ENCODE measurements at places on chromosomes 12 and 14. TPM values are rescaled to one million over a fixed set of nuclear protein-coding genes. Genes with fewer than 3 reads are reported as not detected.

The CAPZA3 gene
- not detected for total RNA-seq

The ANG gene
- 2.7 TPM for total RNA-seq

The SRRM4 gene
- total RNA-seq = under 0.01 TPM

The SYCP3 gene
- total RNA-seq = 0.27 TPM

The PLEKHG7 gene
- total RNA-seq = not detected

GRCh38 chr14:30854492-30854891 lies 19.9 kb upstream of the COCH start:
- DNase-seq = no peak

GRCh38 chr14:54683882-54684794 lies 117.2 kb downstream of the SAMD4A start:
- DNase-seq = no peak

DNA sequence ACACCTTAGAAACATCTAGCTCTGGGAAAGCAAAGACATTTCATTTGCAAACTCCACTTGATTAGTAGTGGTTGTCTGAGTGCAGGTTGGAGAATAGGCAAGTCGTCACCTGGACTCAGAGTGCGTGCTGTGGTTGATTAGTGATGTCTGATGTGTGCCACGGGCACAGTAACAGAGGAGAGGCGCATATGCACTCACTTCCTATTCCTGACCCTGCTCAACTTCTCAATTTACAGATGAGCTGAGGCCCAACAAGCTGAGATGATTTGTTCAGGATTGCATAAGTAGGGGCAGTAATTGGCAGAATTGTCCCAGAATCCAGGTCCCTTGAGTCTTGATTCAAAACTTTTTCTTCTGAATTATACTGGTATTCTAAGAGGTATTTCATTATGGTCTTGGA lies 44.9 kb downstream of the ADCK1 start:
- DNase-seq = no peak

- DNase-seq = peak; percentile 64
Observed at GRCh38 chr14:91893007-91893406, 25.7 kb upstream of the TC2N start.

GRCh38 chr14:94945615-94946014 lies 175.7 kb upstream of the GSC start:
- DNase-seq = no peak

- no peak for DNase-seq
Observed at GRCh38 chr12:78695749-78696148, 168.8 kb upstream of the SYT1 start.

- DNase-seq = no peak
Observed at GRCh38 chr14:93033084-93033982, 82.4 kb downstream of the ITPK1 start.

GRCh38 chr14:41830714-41831406 lies 224.2 kb downstream of the LRFN5 start:
- no peak for DNase-seq

DNA sequence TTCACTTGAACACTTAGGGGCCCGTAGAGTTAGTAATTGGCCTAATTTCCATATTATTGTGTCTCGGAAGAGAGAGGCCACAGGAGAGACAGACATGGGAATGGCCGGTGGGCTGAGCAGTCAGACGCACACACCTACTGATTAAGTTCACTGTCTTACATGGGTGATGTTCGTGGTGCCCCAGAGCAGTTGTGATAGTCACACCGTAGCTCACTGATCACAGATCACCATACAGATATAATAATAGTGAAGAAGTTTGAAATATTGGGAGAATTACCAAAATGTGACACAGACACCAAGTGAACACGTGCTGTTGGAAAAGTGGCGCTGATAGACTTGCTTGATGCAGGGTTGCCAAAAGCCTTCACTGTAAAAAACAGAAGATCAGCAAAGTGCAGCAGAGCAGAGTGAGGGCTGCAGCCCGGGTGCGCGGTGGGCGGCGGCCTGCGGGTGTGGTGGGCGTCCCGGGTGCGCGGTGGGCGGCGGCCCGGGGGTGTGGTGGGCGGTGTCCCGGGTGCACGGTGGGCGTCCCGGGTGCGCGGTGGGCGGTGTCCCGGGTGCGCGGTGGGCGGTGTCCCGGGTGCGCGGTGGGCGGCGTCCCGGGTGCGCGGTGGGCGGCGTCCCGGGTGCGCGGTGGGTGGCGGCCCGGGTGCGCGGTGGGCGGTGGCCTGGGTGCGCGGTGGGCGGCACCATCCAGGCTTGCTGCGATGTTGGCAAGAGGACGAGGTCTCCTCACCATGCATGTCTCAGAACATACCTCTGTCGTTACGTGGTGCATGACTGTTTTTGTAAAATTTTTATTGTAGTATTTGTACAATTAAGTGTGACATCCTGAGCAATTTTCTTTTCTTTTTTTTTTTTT lies 34.3 kb upstream of the TEX22 start:
- DNase-seq = peak; percentile 37

DNA sequence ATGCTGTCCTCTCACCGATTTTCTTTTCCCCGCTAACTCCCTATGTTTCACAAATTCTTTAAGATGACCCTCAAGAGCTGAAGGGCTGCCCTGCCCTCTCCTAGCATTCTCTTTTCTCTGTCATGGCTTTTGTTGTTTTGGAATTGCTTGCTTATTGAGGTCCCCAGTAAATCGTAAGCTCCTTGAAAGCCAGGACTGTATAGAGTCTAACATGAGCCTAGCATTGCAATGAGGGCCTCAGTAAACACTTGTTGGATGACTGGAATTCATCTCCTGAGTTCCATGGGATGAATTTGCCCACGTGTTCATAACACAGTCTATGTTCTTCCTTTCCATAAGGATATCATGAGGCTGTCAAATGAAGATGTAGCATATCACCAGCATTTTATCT lies 92.2 kb downstream of the APAF1 start:
- no peak for DNase-seq

DNA sequence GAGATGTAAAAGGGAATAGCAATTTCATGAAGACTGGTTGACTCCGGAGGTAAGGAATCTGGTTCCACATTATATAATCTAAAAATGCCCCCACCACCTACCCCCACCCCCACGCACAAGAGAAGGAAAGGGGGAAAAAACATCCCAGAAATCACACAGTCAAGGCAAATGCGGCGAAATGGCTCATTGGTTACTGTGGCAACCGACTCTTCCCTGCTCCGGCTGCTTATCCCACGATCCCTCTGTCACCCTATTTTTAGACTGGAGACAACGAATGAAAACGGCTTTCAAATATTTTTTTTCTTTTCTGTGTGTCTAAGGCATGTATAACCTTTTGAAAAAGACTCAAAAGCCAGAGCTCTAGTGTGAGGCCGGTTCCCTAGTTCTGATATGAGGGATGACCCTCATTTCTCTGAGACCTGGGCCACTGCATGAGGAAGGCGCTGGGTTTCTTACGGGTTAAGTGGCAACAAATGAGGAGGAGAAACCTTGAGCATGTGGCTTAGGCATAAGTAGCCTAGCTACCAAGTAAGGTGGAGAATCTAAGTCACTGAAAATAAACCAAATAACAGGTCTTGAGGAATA lies 148.3 kb upstream of the GRIN2B start:
- no peak for DNase-seq
